Breast epithelium (tissue), 4 donors: ENCODE measurements at places on chromosomes 5 and 9.

- no peak for DNase-seq
These were observed 40.0 kb downstream of the TTLL11 start for GRCh38 chr9:122053064-122053463.

GRCh38 chr9:1957856-1958255, 57.3 kb upstream of the SMARCA2 start:
- no peak for DNase-seq

DNA sequence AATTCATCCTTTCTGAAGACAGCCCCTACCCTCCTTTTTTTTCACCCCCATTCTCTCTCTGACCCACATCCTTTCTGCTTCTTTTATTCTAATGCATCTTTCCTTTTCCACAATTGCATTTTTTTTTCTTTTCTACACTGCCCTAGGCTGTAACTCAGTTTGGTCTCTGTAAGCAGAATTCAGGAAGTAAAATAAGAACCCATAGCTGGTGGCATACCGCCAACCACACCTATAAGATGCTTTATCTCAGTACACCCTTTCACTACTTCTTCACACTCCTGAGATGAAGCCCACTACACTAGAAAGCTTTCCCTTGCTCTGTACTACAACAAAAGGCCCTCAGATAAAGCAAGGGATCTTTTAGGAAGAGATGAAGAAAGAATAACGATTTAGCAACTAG, 16.1 kb upstream of the TSSK1B start:
- DNase-seq: no peak

- no peak for DNase-seq
These were observed 1.1 kb downstream of the EPB41L4B start for GRCh38 chr9:109319626-109320241.

DNA sequence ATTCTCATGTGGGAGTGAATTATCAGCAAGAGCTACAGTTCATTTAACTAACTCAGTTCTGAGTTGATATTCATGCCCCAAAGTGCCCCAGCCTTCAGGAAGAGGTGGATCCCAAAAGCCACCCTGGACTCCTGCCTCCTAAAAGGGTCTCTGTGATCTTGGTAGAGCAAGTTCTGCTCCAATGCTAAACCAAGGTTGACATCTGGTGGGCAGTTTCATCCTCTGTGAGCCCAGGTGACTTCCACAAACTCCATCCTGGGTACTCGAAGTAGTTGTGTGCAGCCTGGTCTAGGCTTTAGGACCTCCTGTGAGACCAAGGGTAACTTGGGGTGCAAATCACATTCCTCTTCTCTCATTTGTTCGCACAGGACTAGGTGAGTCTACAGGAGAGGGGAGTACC, 816.8 kb downstream of the MTRR start:
- no peak for DNase-seq

GRCh38 chr9:130824643-130825350, 10.3 kb upstream of the ABL1 start:
- no peak for DNase-seq
